ENCODE measurements at places on chromosomes 16 and 17.

- no peak for DNase-seq
Observed at GRCh38 chr17:50818921-50819657, 16.3 kb upstream of the WFIKKN2 start.

DNA sequence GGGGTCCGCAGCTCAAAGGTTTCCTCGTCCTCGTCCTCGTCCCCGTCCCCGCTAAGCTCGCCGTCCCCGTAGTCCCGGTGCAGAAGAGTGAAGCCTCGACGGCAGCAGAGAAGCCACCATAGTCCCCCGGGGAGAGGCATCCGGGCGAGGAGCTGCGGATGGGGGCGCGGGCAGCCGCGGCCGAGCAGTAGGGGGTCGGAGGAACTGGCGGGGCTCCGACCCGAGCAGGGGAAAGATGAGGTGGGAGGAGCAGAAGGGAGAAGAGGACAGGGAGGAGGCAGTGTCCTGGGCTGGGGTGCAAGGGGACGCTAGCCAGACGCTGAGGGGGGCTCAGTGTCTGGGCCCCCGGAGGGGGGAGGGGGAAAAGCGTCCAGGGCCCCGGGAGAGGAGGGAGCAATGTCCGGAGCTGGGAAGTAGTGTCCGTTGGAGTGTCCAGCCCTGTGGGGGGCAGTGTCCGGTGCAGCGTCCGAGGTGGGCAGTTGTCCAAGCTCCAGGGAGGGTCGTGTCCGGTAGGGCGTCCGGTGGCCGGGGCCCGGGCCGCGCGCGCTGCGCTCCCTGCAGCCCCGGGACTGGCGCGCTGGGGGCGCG, at the start of gene PLEKHH3:
Gene PLEKHH3 (minus strand): TSS at position 571 of the 588 bp plus-strand sequence. CDS start 431 bp downstream, at position 140.
- no peak for DNase-seq

DNA sequence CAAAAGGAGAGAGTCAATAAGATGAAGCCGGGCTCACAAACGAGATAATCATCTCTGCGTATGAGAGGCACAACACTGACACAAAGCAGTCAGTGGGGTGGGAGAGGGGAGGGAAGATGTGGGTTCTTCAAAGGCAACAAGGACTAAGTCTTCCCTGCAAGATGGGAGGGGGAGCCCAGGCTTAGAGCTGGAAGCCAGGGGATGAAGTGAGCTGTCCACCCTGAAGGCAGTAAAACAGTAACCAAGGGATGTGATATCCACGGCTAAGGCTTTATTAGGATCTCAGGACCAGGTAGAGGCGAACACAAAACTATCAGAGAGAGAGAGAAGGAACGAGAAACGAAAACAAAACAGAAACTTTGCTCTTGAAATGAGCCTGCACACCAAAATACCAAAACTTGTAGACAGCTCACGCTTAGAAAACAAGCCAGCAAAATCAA, 115.9 kb downstream of the DYNLRB2 start:
- no peak for DNase-seq

GRCh38 chr16:997440-998051, 16.0 kb downstream of the SOX8 start:
- DNase-seq: no peak

- DNase-seq: no peak
Observed at GRCh38 chr16:57504001-57504400, 17.7 kb upstream of the DOK4 start.

DNA sequence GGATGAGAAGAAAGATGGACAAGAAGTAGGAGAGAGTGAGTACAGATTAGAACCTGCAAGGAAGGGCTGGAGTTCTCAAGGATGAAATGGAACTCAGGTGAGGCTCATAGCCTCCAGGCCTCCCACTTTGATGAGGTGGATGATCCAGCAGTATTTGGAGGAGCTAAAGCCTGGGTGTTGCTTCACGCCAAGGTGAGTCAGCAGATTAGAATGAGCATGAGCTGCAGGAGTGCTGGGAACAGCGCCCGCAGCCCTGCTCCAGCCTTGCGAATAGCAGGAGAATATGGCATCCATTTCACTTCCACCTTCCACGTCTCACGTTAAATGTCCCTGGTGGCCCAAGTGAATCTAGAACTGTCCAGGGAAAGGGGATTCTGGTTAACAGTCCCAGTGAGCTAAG, 94.4 kb upstream of the CPHXL start:
- DNase-seq: no peak

GRCh38 chr16:54953461-54953860, 22.8 kb downstream of the IRX5 start:
- no peak for DNase-seq

- no peak for DNase-seq
Observed at GRCh38 chr17:12386225-12386624, 279.5 kb upstream of the MYOCD start.

GRCh38 chr17:27352448-27353032, 58.6 kb downstream of the WSB1 start:
- DNase-seq: no peak

- DNase-seq: no peak
Observed at GRCh38 chr17:41258406-41258805, 3.2 kb downstream of the KRTAP9-9 start.

GRCh38 chr16:84992717-84993075, 18.6 kb downstream of the ZDHHC7 start:
- no peak for DNase-seq

DNA sequence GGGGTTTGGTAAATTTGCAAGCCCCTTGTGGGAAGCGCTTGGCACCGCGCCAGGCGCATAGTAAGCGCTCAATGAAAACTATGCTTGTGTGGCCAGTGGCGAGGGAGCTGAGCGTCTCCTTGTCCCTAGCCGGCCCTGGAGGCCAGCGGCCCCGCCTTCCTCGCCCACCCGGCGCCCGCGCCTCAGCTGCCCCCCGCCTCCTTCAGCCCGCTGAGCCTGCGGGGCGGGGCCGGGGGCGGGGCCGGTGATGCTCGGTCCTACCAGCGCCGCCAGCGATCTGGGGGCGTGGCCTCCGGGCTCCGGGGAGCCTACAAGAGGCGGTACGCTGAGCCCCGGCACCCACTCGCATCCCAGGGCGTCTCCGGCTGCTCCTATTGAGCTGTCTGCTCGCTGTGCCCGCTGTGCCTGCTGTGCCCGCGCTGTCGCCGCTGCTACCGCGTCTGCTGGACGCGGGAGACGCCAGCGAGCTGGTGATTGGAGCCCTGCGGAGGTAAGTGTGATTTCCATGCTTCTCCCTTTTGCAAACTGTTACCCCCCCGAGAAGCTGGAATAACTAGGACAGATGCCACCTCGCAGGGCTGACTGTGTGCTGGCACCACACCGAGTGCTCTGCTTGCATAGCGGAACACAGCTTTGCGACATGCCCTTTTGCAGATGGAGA, at the start of gene CRISPLD2:
Gene CRISPLD2 (plus strand): TSS at position 342 of the 661 bp plus-strand sequence. CDS start 18,511 bp downstream, outside the sequence.
- DNase-seq: peak; percentile 4

- DNase-seq: no peak
Observed at GRCh38 chr16:49089039-49089438, 192.6 kb downstream of the CBLN1 start.

DNA sequence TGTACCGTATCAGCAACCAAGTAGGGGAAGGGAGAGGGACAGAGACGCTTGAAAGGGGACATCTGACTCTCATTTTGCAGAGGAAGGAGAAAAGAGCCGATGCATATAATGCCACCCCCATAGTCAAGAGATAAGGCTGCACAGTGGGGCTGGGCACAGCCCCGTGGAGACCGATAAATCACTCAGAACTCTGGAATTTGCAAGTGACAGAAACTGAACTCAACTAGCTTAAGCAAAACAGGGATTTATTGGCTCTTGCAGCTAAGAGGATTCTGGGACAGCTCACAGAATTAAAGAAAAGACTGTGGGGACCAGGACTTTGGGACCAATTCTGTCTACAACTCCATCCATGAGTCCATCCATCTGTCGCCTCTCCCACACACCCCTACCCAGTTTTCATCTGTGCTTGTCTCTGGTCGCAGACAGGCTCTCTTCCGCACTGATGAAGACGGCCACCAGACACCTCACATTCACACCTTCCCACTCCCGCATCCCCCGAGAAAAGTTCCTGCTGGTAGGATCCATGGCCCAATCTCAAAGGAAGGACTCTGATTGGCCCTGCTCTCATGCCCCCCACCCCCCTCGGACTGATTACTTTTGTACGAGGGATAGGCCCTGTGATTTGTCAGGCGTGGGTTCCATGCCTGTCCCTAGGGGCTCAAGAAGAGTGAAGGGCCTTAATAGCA, 105.9 kb upstream of the RPL38 start:
- DNase-seq: no peak

DNA sequence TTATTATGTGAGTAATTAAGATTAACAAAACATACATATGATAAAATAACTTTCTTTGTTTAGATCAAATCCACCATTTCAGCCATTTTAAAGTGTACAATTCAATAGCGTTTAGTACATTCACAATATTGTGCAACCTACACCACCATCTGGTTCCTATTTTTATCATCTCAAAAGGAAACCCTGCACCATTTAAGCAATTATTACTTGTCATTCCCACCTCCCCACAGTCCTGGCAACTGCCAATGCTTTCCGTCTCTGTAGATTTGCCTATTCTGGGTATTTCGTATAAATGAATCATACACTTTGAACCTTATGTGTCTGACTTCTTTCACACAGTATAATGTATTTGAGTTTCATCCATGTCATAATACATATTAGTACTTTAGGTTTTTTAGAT, 162.5 kb upstream of the CNTNAP4 start:
- no peak for DNase-seq

DNA sequence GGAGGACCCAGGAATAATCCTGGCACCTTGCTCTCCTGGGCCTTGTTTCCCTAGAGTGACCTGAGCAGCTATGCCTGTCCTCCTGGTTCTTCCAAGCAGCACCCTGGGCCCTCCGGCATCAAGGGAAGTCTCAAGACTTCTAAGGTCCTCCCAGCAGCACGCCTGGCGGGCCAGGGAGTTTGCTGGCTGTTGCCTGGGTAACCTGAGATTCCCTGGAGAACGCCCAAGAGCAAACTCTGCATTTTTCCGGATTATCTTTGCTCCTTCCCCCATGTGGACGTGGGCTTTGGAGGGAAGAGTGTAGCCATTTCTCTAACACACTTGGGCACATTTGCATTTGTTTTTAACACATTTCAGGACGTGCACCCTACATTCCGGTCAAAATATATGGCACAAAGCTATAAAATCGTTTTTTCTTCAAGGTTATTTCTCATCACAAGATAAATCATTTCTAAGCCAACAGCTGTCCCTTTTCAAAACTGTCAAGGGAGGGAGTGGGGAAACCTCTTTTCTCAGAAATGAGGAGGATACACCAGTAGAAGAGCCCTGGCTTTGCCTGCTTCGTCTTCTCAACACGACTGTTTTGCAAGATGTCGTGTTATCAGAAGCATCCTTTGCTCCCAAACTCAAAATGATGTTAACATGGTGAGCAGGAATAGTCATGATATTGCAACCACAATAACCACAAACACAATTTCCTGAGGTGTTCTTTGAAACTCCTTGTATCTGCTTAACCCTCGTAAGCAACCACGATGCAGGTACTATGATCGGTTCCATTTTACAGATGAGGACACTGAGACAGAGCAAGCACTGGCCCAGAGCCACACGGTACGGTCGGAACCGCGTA, 116.5 kb downstream of the ADCY9 start:
- DNase-seq: no peak

- no peak for DNase-seq
Observed at GRCh38 chr16:84334058-84334457, 34.3 kb upstream of the ATP2C2 start.

GRCh38 chr16:75590920-75591843, 25.0 kb downstream of the GABARAPL2 start:
- no peak for DNase-seq

DNA sequence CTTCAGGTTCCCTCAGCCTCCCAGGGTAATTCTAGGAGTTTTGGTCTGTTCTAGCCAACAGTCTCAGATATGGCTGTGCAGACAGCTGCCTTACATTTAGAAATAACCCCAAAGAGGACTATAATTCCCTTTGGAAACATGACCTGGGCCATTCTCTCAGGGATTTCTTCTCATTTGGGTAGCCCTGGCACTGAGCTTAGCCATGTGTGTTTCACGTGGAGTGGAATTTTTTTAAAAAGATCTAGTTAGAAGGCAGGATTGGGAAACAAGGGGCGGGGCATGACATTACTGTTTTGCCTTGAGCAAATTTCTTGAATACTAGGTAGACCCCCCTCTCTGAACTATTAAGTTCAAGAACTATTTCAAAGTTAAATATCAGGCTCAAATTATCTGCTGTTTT, 29.6 kb upstream of the MRC2 start:
- DNase-seq: no peak

- no peak for DNase-seq
Observed at GRCh38 chr17:27456681-27457359, 572 bp downstream of the KSR1 start.

DNA sequence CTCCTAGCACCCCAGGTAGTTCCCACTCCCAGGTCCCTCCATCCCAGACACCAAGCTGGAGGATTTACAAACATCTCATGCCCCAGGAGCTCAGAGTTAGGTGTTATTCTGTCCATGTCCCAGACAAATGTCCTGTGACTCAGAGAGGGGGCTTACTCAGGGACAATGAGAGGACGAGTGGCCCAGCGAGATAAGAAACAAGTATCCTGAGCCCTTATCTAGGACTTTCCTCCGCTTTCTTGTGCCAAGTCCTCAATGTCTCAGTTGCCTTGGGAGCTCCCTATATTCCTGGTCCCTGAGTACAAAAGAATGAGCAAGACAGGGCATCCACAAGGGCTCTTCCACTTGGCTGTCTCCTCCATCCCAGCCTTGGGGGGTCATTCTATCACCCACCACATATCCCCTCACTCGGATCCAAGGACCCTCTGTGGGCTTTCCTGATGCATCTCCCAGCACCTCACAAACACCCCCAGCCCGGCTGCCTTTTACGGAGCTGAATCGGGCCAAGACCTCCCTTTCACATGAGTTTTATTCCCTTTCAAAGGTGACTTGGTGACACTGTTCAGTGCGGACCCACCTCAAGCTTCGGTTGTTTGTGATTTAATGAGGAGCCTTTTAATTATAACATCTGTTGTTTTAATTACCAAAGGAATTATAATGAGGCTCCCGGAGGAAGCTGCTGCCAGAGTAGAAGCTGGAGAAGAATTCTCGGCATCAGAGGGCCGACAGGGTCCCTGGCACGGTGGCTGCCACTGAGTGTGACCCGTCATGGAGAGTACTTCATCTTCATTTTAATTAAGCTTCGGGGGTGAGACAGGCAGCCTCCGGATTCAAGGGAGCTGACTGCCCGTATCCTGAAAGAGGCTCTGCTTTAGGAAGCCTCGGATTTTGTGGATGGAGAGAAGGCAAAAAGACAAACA, 121.5 kb downstream of the WSCD1 start:
- no peak for DNase-seq

DNA sequence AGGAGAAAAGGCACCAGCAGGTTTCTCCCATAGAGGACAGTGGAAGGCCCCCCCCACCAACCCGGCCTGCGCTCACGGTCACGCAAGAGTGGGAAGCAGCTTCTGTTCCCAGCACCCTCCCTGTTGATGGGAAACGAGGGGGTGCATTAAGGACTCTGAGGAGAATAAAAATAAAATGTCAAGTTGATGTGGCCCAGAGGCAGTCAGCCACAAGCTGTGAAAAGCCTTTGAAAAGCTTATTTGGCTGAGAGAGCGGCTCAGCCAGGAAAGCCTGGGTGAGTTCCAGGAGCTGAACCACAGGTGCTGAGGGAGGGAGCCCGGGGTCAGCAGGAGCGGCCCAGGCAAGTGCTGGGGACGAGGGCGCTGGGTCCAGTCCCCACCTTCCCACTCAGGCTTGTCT, 26.9 kb upstream of the SPATA32 start:
- peak; percentile 26 for DNase-seq
